ELR (cell line): ENCODE measurements at places on chromosomes 5 and 9.

DNA sequence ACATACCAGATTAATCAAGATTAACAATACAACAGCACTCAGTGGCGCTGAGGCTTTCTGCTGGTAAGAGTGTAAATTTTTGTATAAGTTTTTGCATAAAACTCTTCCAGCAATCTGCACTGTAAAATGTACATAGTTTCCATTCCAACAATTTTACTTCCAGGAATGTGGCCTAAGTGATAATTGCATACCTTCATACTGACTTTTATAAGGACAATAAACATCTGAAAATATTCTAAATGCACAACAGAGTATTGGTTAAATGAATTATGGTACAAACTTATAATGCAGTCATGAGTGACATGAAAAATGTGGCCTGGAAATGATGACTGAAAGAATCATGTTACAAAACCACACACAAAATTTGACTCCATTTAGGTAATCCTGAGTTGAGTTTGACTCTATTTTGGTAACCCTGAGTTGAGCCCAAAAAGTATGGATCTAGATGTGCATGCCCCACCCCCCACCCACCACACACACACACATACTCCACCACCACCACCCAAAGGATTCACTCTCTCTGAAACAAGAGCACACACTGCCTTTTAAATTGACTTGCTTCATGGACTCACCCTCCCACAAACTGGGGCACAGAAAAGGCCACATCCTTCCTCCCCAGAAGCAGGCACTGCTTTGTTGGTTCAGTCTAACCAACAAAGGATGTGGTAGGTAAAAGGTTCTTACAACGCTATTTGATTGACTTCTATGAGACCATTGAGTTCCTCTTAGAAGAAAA, 137.6 kb downstream of the SUSD1 start:
- DNase-seq, result peak; percentile 49

- DNase-seq, result peak; percentile 53
These were observed 17.0 kb upstream of the IPPK start for GRCh38 chr9:92686954-92687353.

DNA sequence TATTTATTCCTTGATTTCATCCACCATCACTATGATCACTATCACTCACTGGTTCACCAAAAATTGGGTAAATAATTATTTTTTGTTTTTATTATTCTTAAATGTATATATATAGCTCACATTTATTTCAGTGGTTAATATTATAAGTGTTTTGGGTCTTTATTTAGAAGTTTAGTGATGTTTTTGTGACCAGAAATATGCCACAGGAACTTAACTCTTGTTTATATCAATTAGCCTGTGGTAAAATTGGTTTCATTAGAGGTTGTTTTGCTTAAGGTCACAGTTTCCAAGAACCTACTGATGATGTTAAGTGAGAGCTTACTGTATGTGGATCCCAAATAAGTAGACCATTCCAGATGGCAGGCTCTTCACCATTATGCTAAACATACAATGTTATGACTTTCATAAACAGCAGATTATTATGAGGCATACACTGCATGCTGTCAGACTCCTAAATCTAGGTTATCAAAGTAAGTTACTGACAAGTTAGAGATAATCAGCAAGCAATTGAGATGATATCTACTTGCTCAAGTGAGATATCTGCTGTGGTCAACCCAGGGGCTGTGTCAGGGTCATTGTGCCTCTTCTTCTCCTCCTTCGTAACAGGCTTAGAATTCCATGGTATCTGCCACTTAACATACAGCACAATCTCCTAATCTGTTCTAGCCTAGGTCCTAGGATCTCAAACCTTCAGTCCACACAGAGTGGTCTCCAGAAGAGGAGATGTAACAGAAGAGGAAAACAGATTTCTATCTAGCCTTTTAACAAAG, 57.6 kb downstream of the NR3C1 start:
- no peak for DNase-seq

- no peak for DNase-seq
These were observed 80.8 kb downstream of the NTNG2 start for GRCh38 chr9:132242621-132243155.

- DNase-seq, result peak; percentile 96
These were observed 28.1 kb downstream of the NEK6 start for GRCh38 chr9:124285903-124286291.

GRCh38 chr9:117494401-117495090, 79.7 kb upstream of the ASTN2 start:
- DNase-seq, result no peak

GRCh38 chr9:38213631-38214299, 144.7 kb upstream of the SHB start:
- DNase-seq, result no peak

DNA sequence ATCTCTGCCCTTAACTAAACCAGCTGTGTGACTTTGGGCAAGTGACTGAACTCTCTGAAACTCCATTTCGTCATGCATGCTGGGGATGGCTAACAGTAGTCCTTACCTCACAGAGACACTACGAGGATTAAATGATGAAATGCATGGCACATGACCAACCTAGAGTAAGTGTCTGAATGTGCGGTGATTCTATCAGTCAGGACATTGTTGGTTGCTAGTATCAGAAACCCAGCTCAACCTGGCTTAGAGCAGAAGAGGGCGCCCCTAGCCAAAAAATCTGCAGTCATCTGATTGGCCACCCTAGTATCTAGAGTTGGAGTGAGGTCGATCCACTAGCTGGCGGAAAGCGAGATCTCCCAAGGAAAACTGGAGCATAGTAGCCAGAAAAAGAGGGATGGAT, 25.2 kb downstream of the NEURL1B start:
- DNase-seq, result no peak

GRCh38 chr5:141855265-141856036, 22.8 kb downstream of the PCDH1 start:
- no peak for DNase-seq

DNA sequence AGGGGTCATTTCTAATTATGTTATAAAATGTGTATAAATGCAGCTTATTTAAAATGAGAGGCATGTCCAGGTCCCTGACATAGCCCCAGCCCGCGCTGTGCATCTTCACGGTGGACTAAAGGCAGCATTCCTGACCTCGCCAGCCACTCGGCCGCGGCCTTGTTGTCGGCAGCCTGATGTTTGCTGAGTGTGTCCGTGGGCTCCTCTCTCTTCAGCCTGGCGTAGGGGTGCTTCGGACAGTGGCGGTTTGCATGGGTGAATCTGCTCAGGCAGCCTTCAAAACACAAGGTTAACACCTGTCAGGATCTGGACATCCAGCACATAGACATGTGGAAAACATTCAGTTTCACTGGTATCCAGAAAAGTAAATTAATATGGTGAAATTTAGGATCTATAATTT, 8.8 kb upstream of the SLC35D2 start:
- DNase-seq, result no peak

DNA sequence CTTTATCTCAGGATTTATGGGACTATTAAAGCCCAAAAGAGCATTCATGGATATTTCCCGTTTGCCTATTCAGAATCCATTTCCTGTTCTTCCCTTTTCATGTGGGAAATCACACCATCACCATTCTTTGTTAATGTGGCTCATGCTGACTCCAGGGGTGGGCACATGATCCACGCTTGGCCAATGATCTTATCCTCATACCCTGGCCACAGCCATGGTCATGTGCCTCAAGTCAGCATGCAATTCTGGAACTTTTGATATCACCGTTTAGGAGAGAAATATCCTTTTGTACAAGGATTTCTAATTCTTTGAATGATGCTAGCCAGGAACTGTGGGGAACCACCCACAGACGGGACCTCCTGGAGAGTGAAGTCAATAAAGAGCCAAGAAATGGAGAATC, 272.2 kb downstream of the PRELID2 start:
- DNase-seq, result no peak

GRCh38 chr5:109614981-109615380, 74.7 kb upstream of the MAN2A1 start:
- no peak for DNase-seq

DNA sequence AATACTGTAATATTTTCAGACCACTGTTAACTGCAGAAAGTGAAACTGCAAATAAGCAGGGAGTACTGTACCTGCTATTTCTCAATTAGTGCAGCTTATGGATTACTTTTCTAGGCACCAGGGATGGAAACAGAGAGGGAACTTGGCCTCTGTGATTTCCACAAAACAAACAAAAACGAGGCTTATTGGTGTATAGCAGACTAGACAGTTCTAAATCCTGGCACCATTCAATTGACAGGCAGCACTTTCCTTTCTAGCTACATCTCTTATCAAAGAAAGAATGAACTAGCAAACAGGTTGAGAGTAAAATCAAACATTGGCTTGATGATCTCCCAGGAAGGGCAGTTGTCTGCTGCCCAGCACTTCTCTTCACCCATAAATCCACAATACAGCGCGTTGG, 16.0 kb upstream of the IL33 start:
- DNase-seq, result no peak

- no peak for DNase-seq
These were observed 388.6 kb upstream of the CDH6 start for GRCh38 chr5:30804739-30805505.

- DNase-seq, result no peak
These were observed 619.4 kb downstream of the PDE4D start for GRCh38 chr5:59274106-59274636.

DNA sequence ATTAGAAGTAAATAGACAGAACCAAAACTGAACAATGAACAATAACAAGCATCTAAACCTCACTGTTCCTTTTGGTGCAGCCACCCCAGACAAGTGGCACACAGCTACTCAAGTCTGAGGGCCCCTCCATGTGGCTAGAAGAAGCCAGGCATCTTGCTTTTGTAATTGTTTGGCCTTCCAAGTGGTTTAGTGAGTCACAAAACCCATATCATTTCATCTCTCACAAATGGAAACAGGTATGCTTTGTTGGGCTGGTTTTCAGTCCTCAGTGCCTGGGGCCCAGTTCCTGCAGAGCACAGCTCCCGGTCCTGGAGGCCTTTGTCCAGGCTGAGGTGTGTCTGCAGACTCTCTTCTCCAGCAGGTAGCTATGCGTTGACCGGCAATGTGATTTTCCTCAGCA, 16.7 kb downstream of the PRLR start:
- peak; percentile 29 for DNase-seq

DNA sequence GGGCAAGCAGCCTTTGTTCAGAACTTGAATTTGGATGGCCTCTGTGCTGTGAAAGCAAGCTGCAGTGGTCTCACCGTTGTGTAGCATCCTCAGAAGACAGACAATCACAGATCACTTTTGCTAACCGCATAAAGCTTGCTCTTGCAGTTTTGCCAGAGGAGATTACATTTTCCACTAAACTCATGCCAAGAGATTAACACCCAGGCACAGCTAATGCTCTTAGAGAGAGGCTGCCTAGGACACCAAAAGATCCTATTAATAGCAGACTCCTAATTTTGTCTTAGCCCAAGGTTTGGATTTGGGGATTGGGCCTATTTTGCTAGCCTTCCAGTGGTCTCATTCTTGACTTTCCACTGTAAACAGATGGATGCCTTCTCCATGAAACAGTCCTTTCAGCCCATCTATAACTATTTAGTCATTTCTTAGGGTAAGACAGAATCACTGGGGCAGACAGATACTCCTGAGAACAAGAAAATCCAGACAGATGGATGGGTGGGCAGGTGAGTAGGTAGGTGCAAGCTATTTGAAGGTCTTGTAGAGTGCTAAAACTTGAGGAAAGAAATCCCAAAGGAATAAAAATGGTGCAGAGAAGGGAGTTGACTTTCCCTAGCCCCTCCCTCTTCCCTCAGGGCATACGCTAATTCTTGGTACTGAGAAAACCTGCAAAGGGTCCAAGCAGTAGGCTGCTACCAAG, 506.2 kb downstream of the SPOCK1 start:
- no peak for DNase-seq

DNA sequence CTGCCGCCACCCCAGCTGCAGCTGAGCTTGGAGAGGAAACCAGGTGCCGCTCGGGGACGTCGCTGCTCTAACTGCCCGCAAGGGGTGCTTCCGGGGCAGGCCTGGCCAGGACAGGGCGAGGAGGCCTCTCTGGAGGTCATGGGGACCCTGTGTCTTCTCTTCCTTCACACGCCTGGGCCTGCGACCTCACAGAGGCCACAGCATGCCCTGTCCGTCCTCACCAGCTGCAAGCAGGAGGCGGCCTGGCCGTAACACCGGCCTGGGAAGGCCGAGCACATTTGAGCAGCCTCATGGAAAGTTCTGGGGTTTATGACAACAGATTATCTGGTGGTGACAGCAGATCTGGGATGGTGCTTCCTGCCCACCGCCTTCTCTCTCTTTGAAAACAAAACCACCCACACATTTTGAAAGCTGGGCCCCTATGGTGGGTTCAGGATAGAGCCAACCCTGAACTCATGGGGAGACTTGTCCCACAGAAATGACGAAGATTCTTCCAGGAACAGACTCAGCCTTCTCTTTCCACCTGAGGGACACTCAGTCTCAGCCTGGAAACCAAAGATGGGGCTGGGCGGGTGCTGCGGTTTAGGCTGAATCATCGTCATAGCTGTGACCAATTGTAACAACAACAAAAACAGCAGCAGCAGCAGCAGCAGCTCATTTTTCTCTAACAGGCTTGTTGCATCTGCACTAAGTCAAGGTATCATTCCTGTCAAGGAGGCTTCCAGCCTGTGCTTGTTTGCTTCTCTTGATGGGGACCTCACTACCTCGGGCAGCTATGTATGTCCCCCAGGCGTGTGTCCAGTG, 99.6 kb upstream of the RAPGEF1 start:
- DNase-seq, result peak; percentile 87

GRCh38 chr5:72651779-72652178, 144.6 kb upstream of the ZNF366 start:
- peak; percentile 56 for DNase-seq

DNA sequence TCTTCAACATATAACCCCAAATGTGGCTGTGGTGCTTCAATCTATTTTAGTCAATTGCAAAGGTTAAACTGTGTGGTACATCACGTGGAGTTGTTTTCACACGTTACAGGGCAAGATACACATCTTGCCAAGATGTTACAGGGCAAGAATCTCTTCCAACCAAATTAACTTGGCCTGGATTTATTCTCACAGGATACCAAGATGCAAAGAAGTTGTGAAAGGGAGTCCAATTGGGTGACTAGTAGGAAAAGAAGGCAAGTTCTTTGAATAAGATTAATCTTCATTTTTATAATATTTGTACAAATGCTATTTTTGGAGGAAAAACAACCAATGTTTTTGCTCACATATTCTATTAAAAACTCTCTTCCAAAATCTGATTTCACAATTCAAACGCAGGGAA, 4.8 kb upstream of the IFNA8 start:
- DNase-seq, result no peak

DNA sequence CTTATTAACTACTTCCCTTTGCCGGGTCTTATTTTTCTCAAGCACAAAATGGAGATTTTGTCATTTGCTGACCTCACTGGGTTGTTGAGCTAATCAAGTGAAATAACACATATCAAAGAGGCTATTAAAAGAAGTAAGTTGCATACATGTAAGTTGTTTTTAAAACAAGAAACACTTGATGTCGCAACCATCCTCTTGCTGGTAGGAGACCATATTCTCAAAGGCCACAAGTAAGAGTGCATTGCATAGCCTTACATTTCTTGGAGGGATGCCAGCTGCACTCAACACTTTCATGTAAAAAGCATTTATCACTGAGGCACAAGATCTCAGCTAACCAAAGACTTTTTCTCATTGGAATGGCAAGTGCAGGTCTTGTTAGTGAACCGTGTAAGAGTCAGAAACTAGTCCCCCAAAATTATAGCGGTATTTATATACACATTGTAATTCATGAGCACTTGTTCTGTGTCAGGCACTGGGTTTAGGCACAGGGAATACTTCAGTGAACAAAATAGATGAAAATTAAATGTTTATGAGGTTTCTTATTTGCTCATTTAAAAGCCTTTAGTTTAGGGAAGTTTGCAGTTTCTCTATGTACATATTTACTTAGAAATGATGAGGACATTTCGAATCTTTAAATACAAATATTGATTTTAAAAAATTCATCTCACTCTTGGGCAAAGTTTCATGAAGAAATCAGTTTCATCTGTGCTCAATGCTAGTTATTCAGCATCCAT, 72.0 kb downstream of the ZFAND5 start:
- DNase-seq, result peak; percentile 36
